GM12891 (cell line): ENCODE measurements at places on chromosomes 6 and 20.

GRCh38 chr6:2196079-2196679 lies 49.2 kb downstream of the GMDS start:
- no peak for DNase-seq

GRCh38 chr6:145315982-145316600 lies 419.2 kb downstream of the EPM2A start:
- no peak for DNase-seq

GRCh38 chr6:13368079-13368730 lies 39.9 kb upstream of the TBC1D7 start:
- DNase-seq, result no peak

DNA sequence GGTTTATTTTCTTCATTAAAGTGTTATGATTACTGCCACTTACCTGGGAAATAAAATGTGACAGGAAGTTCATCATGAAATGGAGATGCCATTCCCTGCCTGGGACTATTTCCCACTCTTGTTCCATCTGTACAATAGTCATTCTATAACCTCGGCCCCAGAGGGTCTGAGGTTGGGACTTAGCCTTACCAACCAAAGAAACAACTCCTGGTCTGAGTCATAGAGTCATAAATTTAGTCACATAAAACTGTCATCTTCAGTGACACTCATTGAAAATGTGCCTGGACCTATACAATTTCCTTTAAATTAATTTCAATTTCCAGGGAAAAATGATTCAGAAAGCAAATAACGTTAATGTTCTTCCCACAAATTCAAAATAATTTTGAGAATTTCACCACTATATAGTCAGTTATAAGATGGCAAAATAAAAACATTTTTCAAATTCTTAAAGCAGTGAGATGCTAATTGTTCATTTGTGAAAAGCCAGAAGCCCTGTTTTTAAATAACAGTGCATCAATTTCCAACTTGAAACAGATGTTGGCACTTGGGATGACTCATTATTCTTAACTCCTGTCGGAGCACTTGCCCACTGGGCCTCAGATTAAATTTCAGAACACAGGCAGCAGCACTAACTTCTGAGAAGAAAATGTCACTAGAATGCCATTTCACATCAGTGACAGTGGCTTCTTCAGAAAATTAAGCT lies 201.2 kb upstream of the SMLR1 start:
- peak; percentile 1 for DNase-seq

DNA sequence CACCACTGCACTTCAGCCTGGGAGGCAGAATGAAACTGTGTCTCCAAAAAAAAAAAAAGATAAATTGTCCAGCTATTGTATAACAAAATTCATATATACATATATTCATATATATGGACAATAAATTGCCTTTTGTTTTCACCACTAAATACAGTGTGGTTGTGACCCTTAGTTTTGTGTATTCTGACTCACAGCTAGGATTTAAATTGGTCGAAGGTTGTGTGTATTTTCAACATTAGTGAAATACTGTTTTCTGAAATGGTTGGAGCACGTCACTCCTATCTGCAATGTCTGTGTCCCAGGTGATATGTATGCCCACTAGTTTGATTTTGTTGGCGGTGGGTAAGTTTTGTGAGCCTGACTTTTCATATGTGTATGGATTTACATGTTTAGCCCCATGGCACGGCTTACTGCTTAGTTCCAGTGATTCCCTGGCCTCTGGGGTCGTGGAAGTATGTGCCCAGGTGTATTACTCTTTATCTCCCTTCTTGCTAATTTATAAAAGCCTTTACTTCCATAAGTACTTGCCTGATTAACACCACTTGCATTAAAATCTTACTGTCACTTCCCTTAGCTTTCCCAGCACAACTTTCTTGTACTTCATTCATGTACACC lies 33.3 kb downstream of the JARID2 start:
- no peak for DNase-seq

GRCh38 chr6:19841181-19841580 lies 4.0 kb downstream of the ID4 start:
- no peak for DNase-seq

DNA sequence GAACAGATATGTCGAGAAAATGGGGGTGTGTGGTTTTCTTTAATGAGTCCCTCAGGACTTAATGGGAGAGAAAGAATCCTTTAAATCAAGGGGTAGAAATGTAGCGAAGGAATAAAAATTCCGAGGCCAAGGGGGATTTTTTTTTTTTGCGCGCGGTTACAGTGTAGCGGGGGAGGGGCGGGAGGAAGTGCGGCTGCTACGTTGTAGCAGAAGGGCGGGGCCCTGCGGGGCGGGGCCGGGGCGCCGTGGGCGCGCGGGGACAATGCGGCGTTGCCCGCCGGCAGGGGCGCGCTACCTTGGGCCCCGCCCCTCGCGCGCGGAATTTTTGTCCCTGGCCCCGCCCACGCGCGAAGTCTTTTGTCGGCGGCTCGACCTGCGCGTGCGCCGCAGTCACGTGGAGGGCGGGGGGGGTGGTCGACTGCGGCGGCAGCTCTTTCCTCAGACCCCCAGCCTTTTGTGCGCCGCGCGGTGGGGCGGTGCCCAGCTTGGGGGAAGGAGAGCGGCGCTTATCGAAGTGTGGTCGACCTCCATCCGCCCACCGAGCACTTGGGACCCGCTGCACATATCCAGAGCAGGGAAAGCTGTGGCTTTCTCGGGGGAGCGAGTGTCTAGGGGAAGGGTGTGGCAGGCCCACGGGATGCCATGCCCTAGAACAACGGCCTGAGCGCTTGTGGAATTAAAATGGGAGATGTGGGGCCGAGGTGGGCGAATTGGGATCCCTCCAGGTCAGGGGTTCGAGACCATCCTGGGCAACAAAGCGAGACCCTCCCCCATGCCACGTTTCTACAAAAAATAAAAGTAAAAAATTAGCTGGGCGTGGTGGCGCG lies 1.3 kb downstream of the TUBB start:
- DNase-seq, result peak; percentile 70

DNA sequence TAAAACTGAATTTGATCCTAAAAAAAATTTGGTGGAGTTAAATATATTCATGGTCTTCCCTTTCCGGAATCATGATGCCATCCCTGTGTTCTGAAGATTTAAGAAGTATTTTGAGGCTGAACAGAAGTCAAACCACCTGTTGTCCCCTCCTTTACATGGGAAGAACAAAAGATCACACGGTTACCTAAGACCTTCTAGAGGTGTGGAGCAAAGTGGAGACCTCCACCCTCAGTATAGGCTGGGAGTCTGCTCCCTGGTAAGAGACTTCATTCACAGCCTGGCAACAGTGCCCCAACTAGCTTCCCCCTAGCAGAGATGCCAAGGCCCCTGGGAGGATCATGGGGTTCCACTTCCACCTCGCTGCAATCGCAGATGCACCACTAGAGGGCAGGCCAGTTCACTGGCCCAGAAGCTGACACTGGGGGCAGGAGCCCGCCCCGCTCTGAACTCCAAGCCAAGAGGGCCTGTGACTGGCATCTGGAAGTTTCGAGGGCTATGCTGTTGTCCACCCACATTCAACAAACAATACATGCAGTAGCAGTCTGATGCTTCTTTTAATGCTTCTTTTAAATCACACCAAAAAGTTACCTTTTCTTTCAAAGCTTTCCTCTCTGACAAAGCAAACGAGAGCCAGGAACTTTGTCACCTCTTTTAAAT lies 19.5 kb upstream of the UBE2J1 start:
- DNase-seq, result no peak

GRCh38 chr6:33344701-33345697 lies 27.5 kb upstream of the ZBTB22 start:
- peak; percentile 35 for DNase-seq

DNA sequence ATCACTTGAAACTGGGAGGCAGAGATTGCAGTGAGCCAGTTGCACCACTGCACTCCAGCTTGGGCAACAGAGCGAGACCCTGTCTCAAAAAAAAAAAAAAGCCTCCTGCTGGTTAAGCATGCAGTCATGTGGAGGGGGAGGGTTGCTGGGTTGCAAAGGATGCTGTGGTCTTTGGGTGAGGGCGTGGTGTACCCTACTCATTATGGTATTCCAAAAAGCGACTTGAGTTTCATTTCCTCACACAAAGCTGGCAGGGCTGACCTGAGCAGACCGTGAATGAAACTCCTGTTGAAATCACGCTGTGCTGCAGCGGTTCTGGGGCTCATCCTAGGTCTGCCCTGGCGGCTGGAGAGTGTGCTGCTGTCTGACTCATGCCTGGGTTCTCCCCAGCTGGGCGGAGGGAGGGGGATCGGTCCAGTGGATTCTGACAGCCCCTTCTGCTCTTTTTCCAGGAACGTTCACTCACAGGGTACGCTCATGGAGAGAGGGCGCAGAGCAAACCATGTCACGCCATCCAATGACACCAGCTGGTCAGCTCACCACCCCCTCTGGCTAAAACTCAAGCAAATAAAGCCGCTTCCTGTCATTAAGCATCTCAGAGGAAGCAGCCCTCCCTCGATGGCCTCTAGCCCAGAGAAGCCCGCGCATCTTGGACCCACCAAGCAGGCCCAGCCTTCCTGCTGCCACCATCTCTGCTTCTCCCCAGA lies 166.2 kb downstream of the SCML4 start:
- no peak for DNase-seq

GRCh38 chr6:84046755-84047154 lies 13.2 kb downstream of the MRAP2 start:
- no peak for DNase-seq

- DNase-seq, result peak; percentile 54
Measured at GRCh38 chr20:47727170-47727880, 58.0 kb downstream of the SULF2 start.

- DNase-seq, result no peak
Measured at GRCh38 chr20:38935967-38936407, 9.8 kb downstream of the FAM83D start.

DNA sequence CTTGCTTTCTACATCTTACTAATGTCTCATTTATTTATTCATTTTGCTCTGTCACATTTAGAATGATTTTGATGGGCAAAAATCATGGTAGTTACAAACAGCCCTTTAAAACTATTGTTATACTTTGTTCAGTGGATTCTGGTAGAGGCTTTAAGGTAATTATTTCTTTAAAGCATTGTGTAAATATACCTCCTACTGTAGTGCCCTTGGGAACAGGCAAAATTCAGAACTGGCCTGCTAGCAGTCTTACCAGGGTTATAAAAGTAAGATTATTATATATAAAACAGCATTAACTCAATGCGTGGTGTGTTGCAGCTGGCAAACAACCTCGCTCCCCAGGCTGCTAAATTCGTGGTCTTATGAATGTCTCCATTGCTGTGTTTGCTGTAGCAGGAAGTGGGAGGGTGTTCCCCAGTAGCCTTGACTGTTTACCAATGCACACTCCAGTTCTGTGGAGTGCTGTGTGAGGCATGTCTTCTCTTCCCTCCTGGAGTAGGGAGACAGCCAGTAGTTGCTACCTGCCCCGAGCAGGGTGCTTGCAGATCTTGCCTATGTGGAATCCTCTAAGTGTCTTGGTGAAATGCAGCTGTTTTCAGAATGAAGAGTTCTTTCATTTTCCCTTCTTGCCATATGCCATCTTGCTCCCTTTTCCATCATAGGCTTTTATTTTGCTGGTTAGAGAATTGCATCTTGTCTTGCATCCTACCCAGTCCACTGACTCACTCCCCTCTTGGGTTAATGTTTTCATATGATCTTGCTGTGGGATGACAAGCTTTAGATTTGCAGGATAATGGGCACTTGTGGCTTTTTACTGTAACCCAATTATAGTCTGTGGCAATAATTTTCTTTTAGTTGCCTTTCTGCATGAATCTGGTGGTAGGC lies 45.3 kb downstream of the IGF2R start:
- no peak for DNase-seq

- DNase-seq, result no peak
Measured at GRCh38 chr6:19789100-19789803, 47.9 kb upstream of the ID4 start.

GRCh38 chr6:14751645-14752175 lies 494.2 kb upstream of the JARID2 start:
- no peak for DNase-seq

- no peak for DNase-seq
Measured at GRCh38 chr6:13142611-13143010, 185.7 kb downstream of the TBC1D7 start.

- DNase-seq, result no peak
Measured at GRCh38 chr6:166201878-166202277, 34.2 kb upstream of the TBXT start.

- DNase-seq, result no peak
Measured at GRCh38 chr20:60428651-60429050, 470.4 kb downstream of the CDH26 start.

DNA sequence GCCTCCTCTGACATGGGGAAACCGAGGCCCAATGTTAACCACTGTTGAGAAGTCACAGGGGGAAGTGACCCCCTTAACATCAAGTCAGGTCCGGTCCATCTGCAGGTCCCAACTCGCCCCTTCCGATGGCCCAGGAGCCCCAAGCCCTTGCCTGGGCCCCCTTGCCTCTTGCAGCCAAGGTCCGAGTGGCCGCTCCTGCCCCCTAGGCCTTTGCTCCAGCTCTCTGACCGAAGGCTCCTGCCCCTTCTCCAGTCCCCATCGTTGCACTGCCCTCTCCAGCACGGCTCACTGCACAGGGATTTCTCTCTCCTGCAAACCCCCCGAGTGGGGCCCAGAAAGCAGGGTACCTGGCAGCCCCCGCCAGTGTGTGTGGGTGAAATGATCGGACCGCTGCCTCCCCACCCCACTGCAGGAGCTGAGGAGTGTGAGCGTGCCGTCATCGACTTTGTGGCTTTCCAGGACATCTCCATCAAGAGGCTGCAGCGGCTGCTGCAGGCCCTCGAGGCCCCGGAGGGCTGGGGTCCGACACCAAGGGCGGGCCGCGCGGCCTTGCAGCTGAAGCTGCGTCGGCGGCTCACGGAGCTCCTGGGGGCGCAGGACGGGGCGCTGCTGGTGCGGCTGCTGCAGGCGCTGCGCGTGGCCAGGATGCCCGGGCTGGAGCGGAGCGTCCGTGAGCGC lies 1.6 kb downstream of the TNFRSF6B start:
- peak; percentile 22 for DNase-seq

DNA sequence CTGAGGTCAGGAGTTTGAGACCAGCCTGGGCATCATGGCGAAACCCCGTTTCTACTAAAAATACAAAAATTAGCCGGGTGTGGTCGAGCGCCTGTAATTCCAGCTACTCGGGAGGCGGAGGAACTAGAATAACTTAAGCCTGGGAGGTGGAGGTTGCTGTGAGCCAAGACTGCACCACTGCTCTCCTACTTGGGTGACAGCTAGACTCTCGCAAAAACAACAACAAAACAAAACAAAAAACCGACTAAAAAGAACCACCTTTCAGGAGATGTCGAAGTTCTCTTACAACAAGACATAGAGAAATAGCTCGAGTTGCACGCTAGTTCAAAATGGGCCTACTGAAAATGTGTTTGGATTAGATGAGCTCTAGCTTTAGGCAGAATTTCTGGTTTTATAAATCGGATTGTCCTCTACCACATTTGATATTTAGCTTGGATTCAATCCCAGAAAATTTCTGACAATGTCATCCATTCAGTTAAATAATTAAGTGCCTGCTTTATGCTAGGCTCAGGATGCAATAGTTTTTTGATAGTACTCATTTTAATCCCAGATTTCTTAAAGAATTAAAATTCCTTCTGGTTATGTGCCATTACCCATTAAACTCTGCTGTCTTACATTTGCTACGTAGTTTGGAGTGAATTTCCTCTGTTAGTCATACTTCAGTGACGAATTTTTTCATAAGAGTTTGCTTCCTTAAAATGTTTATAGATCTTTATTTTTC lies 137.5 kb upstream of the SHLD1 start:
- DNase-seq, result no peak

DNA sequence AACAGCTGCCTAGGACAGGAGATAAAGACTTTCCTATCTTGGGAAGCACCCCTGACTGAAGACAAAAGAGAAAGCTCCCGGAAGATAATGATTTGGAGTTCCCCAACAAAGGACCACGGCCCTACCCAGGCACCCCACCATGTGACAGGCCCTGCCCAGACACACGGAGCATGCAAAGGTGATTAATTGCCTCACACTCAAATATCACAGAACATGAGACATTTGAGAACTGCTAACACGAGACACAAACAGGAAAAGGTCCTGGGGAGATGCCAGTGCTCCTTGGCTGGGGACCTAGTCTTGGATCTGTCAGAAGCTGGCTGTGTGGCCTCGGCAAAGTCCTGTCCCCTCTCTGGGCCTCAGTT lies 82.5 kb upstream of the PTPN1 start:
- DNase-seq, result no peak
